Inflammatory macrophage treated with lipopolysaccharide for 1 hour (primary cell): ENCODE measurements at places on chromosomes 11 and 22.

- no peak for DNase-seq
These were observed 1.1 kb upstream of the GCAT start for GRCh38 chr22:37806409-37807333.

GRCh38 chr11:79691445-79691844 lies 250.6 kb upstream of the TENM4 start:
- DNase-seq, result no peak

GRCh38 chr11:75462117-75462653 lies 29.2 kb upstream of the KLHL35 start:
- DNase-seq, result no peak

- DNase-seq, result no peak
These were observed 21.2 kb upstream of the TMEM218 start for GRCh38 chr11:125132596-125132995.

DNA sequence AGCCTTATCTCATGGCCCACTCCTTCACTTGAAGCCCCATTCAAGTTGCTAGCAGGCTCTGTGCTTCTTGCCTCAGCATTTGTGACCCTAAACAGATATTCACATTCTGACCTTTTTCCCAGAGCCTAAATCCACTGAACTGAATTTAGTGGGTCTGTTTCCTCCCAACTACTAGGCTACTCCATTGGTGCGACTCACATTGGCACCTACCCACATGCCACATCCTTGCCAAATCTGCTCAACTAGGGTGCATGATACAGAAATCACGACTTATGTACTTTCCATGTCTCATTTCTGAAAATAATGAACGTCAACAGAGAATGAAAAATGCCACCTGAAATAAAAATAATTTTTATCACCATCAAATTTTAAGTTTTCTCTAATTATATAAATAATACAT lies 8.4 kb upstream of the MMP12 start:
- DNase-seq, result no peak

- DNase-seq, result no peak
These were observed 15.5 kb upstream of the TMPRSS5 start for GRCh38 chr11:113721462-113722066.
